ENCODE measurements at places on chromosomes 4 and X.
A peak's percentile ranks its signal among the peaks of the same experiment; 100 is the strongest.

GRCh38 chr4:121551881-121552280, 144.9 kb downstream of the ANXA5 start:
- no peaks in the 10 kb centered on the region for H3K4me1 ChIP-seq
- no peak overlapping the region for H3K27ac ChIP-seq
- no peaks in the 10 kb centered on the region for H3K36me3 ChIP-seq
- H3K4me3 ChIP-seq, result no peak overlapping the region
- no peak for ATAC-seq

DNA sequence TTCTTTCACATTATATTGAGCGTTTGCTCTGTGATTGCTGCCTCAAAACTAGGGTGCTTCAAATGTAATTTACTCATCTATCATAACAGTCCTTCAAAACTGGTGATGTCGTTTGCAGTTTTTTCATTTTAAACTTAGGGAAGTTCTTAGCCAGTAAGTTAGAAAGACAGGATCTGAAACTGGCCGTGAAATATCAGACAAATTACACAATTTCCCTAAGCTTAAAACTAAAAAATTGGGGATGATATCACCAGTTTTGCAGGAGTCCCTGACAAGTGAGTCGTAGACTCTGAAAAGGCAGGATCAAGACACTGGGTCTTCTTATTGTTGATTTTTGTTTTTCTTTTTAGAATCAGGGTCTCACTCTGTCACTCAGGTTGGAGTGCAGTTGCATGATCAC, 44.8 kb downstream of the MOB1B start:
- no peaks in the 10 kb centered on the region for H3K36me3 ChIP-seq
- no peaks in the 10 kb centered on the region for H3K27me3 ChIP-seq
- no peak overlapping the region for H3K27ac ChIP-seq
- no peak for ATAC-seq
- H3K4me3 ChIP-seq, result no peak overlapping the region

DNA sequence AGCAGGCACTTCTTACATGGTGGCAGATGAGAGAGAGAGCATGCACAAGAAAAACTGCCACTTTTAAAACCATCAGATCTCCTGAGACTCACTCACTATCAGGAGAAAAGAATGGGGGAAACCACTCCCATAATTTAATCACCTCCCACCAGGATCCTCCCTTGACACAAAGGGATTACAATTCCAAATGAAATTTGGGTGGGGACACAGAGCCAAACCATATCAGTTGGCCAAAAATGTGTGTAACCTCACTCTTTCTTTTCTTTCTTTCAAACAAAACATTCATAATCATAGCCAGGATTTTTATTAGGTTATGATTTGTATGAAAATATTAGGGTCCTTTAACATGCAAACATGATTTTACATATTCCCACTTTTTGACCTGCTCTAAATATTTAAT, 222.1 kb downstream of the PCDH18 start:
- no peak overlapping the region for H3K4me3 ChIP-seq
- peaks cover 3% of the 10 kb centered on the region for H3K4me1 ChIP-seq
- no peak overlapping the region for H3K27ac ChIP-seq
- H3K27me3 ChIP-seq, result no peaks in the 10 kb centered on the region
- no peaks in the 10 kb centered on the region for H3K36me3 ChIP-seq

- H3K27me3 ChIP-seq, result no peaks in the 10 kb centered on the region
- no peak overlapping the region for H3K27ac ChIP-seq
- H3K4me3 ChIP-seq, result no peak overlapping the region
- ATAC-seq, result no peak
These were observed 57.7 kb downstream of the HS6ST2 start for GRCh38 chrX:132900633-132901293.

DNA sequence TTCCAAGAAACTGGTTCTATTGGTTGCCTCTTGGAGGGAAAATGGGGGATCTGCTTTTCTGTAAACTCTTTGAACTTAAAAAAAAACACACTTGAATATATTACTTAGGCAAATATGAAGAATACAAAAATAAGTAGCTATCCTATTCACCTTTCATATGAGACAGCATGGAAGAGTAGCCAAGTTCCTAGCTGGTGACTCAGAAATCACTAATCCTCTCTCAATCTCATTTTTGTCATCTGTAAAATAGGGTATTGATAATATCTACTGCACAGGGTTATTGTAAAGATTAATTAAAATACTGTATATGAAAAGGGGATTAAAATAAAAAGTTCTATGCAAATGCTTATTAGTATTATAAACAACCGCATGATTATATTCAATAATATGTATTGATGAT, 12.7 kb downstream of the MGARP start:
- ATAC-seq, result no peak
- H3K27ac ChIP-seq, result no peak overlapping the region
- H3K27me3 ChIP-seq, result no peaks in the 10 kb centered on the region
- H3K4me3 ChIP-seq, result no peak overlapping the region
- H3K4me1 ChIP-seq, result peaks cover 14% of the 10 kb centered on the region

DNA sequence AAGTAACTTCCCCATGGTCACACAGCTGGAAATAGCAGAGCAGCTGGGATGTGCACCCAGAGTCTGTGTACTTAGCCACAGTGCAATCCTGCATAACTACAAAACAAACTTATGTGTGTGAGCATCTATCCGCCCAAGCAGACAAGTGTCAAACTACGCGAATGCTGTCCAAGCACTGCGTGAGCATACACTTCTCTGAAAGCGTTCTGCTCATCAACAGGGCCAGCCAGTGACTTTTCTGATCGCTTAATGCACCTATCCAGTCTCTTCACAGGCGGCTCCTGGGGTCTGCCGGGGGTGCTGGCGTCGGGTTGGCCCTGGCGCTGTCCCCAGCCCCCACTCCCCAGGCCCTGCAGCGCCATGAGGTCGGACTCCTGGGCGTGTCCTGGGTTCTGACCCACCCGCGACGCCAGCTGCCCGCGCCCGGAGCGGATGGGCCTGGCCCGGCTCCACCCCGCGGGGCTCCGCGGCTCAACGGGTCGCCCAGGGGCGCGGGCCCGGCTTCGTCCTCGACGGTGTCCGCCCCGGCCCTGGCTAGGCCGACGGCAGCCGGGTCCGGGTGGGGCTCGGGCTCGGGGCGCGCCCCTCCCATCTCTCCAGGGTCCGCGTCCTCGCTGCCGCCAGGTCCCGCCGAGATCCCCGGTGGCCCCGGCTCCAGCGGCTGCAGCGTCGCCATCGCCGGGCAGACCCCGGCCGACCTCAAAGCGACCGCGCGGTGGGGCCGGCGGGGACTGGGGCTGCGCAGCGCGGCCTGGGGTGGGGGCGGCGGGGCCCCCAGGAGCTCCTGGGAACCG, 1.3 kb upstream of the ZNF141 start:
- H3K27me3 ChIP-seq, result no peaks in the 10 kb centered on the region
- H3K36me3 ChIP-seq, result no peaks in the 10 kb centered on the region
- peak overlapping the region; percentile 94 for H3K4me3 ChIP-seq

DNA sequence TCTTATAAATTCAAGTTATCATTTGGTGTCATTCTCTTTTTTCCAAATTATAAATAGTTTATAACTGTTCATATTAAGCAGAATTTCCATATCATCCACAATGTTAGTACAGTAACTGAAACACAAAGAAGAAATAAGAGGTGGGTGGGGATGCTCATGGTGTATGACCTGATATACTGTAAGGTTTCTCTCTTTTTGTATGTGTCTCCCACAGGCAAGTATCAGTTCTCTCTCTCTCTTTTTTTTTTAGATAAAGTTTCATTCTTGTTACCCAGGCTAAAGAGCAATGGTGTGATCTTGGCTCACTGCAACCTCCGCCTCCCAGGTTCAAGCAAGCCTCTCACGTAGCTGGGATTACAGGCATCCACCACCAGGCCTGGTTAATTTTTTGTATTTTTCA, 43.7 kb upstream of the UGT2A3 start:
- ATAC-seq, result no peak
- H3K27ac ChIP-seq, result no peak overlapping the region
- no peak overlapping the region for H3K4me3 ChIP-seq
- H3K36me3 ChIP-seq, result no peaks in the 10 kb centered on the region
- H3K27me3 ChIP-seq, result no peaks in the 10 kb centered on the region
- no peaks in the 10 kb centered on the region for H3K4me1 ChIP-seq

GRCh38 chr4:181909368-181909767, 333.8 kb upstream of the TENM3 start:
- no peaks in the 10 kb centered on the region for H3K27me3 ChIP-seq
- H3K36me3 ChIP-seq, result no peaks in the 10 kb centered on the region
- H3K4me1 ChIP-seq, result no peaks in the 10 kb centered on the region
- no peak for ATAC-seq
- H3K27ac ChIP-seq, result no peak overlapping the region
- no peak overlapping the region for H3K4me3 ChIP-seq

- H3K27me3 ChIP-seq, result no peaks in the 10 kb centered on the region
- H3K27ac ChIP-seq, result no peak overlapping the region
- ATAC-seq, result no peak
- no peaks in the 10 kb centered on the region for H3K36me3 ChIP-seq
These were observed 40.8 kb downstream of the ZNF518B start for GRCh38 chr4:10416441-10416840.

GRCh38 chr4:3637326-3638016, 105.2 kb upstream of the LRPAP1 start:
- H3K4me3 ChIP-seq, result no peak overlapping the region
- H3K27me3 ChIP-seq, result peaks cover 46% of the 10 kb centered on the region
- H3K27ac ChIP-seq, result no peak overlapping the region
- no peak for ATAC-seq
- no peaks in the 10 kb centered on the region for H3K4me1 ChIP-seq

GRCh38 chrX:43644124-43644701, 11.9 kb upstream of the MAOA start:
- no peaks in the 10 kb centered on the region for H3K36me3 ChIP-seq
- no peaks in the 10 kb centered on the region for H3K4me1 ChIP-seq
- no peak for ATAC-seq
- H3K27me3 ChIP-seq, result no peaks in the 10 kb centered on the region
- H3K4me3 ChIP-seq, result no peak overlapping the region

- peak overlapping the region; percentile 65 for H3K27ac ChIP-seq
- H3K36me3 ChIP-seq, result no peaks in the 10 kb centered on the region
- no peak overlapping the region for H3K4me3 ChIP-seq
These were observed 85.6 kb upstream of the CPEB2 start for GRCh38 chr4:14916554-14917297.

GRCh38 chrX:39759526-39760224, 338.1 kb downstream of the BCOR start:
- ATAC-seq, result peak; percentile 44
- H3K4me1 ChIP-seq, result peaks cover 21% of the 10 kb centered on the region
- peak overlapping the region; percentile 82 for H3K27ac ChIP-seq
- H3K27me3 ChIP-seq, result no peaks in the 10 kb centered on the region

GRCh38 chrX:111914398-111915090, 38.6 kb downstream of the TRPC5OS start:
- H3K4me3 ChIP-seq, result no peak overlapping the region
- no peak overlapping the region for H3K27ac ChIP-seq
- no peaks in the 10 kb centered on the region for H3K27me3 ChIP-seq
- no peaks in the 10 kb centered on the region for H3K36me3 ChIP-seq
- no peak for ATAC-seq
- H3K4me1 ChIP-seq, result no peaks in the 10 kb centered on the region

DNA sequence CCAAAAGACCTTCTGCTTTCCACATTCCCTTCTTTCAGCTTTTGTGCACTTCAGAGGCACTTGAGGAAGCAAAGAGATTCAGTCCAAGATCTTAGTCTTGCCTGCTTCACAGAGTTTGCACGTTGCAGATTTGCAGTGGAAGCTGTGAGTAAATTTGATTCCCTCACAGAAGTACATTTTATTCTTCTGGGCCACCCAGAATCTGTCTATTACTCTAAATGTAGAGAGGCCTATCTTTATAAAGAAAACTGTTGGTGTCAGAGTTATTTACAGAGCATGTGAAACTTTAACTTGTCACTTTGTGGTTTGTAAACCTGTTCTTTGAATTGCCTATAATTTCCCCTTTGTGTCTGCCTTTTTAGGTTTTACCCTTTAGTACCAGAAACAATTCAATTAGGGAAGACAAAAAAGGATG, 15.5 kb downstream of the SPRY1 start:
- H3K27me3 ChIP-seq, result no peaks in the 10 kb centered on the region
- H3K4me3 ChIP-seq, result no peak overlapping the region
- H3K4me1 ChIP-seq, result no peaks in the 10 kb centered on the region
- H3K27ac ChIP-seq, result peak overlapping the region; percentile 20

- ATAC-seq, result no peak
- no peak overlapping the region for H3K27ac ChIP-seq
- peaks cover 2% of the 10 kb centered on the region for H3K27me3 ChIP-seq
- H3K4me1 ChIP-seq, result no peaks in the 10 kb centered on the region
- H3K36me3 ChIP-seq, result no peaks in the 10 kb centered on the region
- no peak overlapping the region for H3K4me3 ChIP-seq
These were observed 363.6 kb upstream of the FAM241A start for GRCh38 chr4:111781611-111782010.

DNA sequence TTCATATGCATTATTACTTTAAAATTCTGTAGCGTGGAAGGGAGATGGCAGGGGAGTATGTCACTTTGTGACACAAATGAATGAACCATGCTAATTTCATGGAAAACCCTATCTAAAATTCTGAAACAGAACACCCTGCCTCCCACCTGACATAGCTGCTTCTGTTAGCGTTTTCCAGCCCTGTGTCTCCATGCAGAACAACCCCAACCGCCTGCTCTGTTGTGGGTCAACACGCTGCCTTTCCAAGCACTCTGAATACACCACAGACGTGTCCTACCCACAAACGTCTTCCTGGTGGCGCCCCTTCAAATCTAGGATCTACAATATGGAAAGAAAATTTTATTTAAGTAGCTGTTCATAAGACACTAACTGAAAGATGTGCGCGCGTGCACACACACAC, 238.6 kb downstream of the TRIML1 start:
- ATAC-seq, result no peak
- no peaks in the 10 kb centered on the region for H3K36me3 ChIP-seq
- H3K27me3 ChIP-seq, result no peaks in the 10 kb centered on the region

DNA sequence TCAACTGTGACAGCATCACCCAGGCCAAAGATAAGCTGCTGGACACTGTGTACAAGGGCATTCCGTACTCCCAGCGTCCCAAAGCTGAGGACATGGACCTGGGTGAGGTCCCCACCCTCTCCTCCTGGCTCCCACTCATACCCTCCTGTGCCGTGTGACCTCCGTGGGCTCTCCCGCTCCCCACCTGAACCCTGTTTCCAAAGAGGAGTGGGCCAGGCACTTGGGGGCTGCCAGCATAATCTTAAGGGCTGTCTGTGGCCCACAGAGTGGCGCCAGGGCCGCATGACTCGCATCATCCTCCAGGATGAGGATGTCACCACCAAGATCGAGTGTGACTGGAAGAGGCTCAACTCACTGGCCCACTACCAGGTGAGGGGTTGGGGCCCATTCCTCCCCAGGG, 10.0 kb downstream of the LAGE3 start:
- no peak overlapping the region for H3K4me3 ChIP-seq
- H3K27ac ChIP-seq, result no peak overlapping the region
- no peak for ATAC-seq
- H3K27me3 ChIP-seq, result no peaks in the 10 kb centered on the region
- H3K4me1 ChIP-seq, result no peaks in the 10 kb centered on the region

- no peaks in the 10 kb centered on the region for H3K36me3 ChIP-seq
- H3K4me1 ChIP-seq, result peaks cover 75% of the 10 kb centered on the region
- peak; percentile 20 for ATAC-seq
- H3K27ac ChIP-seq, result peak overlapping the region; percentile 93
- no peaks in the 10 kb centered on the region for H3K27me3 ChIP-seq
- no peak overlapping the region for H3K4me3 ChIP-seq
These were observed 20.5 kb downstream of the GAB3 start for GRCh38 chrX:154730253-154730891.

GRCh38 chr4:157327666-157328065, 107.1 kb downstream of the GRIA2 start:
- no peaks in the 10 kb centered on the region for H3K27me3 ChIP-seq
- no peak for ATAC-seq
- H3K4me3 ChIP-seq, result no peak overlapping the region
- no peak overlapping the region for H3K27ac ChIP-seq

- no peaks in the 10 kb centered on the region for H3K36me3 ChIP-seq
- no peak for ATAC-seq
- H3K4me1 ChIP-seq, result no peaks in the 10 kb centered on the region
- no peak overlapping the region for H3K4me3 ChIP-seq
These were observed 132.7 kb downstream of the GATB start for GRCh38 chr4:151628001-151628608.
